ENCODE measurements at places on chromosomes 16 and 17. TPM values are rescaled to one million over a fixed set of nuclear protein-coding genes. Genes with fewer than 3 reads are reported as not detected.
A peak's percentile ranks its signal among the peaks of the same experiment; 100 is the strongest.

DNA sequence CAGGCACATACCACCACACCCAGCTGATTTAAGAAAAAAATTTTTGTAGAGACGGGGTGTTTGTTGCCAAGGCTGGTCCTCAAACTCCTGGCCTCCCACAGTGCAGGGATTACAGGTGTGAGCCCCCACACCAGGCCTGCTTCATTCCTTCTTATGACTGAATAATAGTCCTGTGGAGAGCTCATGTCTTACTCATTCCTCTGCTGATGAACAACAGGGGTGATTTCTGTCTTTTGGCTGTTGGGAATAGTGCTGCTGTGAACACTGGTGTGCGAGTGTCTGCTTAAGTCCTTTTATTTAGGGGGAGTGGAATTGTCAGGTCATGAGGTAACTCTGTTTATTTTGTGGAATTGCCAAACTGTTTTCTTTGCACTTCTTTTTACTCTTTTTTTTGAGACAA, 2.7 kb upstream of the CTRB1 start:
- no peaks in the 10 kb centered on the region for H3K27me3 ChIP-seq
- H3K27ac ChIP-seq = no peak overlapping the region
- no peak overlapping the region for H3K4me3 ChIP-seq
- H3K36me3 ChIP-seq = no peaks in the 10 kb centered on the region
- DNase-seq = no peak

GRCh38 chr17:57372156-57372555, 115.8 kb downstream of the MSI2 start:
- no peak for DNase-seq
- no peaks in the 10 kb centered on the region for H3K36me3 ChIP-seq
- H3K4me1 ChIP-seq = no peaks in the 10 kb centered on the region
- H3K4me3 ChIP-seq = no peak overlapping the region

GRCh38 chr17:42180411-42180921, 476 bp downstream of the KCNH4 start:
- no peak for DNase-seq
- no peak overlapping the region for H3K27ac ChIP-seq
- H3K27me3 ChIP-seq = no peaks in the 10 kb centered on the region
- peak overlapping the region; percentile 45 for H3K4me3 ChIP-seq
- no peaks in the 10 kb centered on the region for H3K36me3 ChIP-seq

DNA sequence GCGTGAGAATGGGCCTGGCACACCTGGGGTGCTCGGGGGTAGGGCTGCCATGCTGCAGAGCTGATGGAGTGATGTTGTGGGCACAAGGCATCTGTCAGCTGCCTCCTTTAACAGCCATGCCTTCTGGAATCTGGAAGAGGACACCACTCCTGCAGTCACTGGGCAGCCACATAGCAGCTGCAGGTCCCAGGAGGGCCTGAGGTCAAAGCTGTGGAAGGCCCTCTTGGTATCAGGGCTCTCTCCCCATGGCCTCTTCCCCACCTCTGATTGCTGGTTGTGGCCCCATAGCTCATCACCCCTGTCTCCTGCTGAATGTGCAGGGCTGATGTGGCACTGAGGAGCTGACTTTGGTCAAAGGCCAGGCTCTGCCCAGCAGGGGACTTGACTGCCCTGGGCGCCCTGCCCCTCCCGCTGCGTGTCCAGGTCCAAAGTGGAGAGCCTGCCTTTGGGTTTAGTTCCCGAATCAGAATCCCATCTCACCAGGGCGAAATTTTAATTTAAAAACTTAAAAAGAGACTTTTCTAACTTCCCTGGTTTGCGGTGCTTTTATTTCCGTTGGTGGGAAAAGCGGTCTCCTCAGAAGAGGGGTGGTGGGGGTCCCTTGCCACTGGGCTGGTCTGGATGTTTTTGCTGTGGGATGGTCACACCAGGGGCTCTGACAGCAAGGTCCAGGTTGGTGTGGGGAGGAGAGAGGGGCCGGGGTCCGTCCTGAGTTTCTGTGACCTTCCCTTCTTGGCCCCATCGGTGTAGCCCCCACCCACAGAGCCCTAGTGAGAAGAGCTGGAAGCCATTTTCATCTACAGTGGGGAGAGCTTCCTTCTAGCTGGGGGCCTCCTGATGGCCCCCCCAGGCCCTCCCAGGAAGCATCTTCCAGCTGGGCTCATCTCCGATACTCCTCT, 5.9 kb downstream of the UBALD2 start:
- H3K27me3 ChIP-seq = no peaks in the 10 kb centered on the region
- H3K27ac ChIP-seq = peak overlapping the region; percentile 98
- H3K36me3 ChIP-seq = peaks cover 21% of the 10 kb centered on the region
- peak overlapping the region; percentile 49 for H3K4me3 ChIP-seq
- no peak for DNase-seq

The MPO gene
- not detected for total RNA-seq

The SLC47A1 gene
- 1.2 TPM for total RNA-seq

Data from Peyer's patch (tissue), 4 donors.